GM23248 (cell line): ENCODE measurements at places on chromosomes 3 and 15.

- no peaks in the 10 kb centered on the region for H3K4me1 ChIP-seq
- H3K36me3 ChIP-seq: peaks cover 39% of the 10 kb centered on the region
- no peak for DNase-seq
- H3K4me3 ChIP-seq: no peak overlapping the region
Observed at GRCh38 chr3:149055575-149055974, 30.8 kb downstream of the HLTF start.

GRCh38 chr3:43996379-43997301, 245.0 kb upstream of the TOPAZ1 start:
- no peaks in the 10 kb centered on the region for H3K36me3 ChIP-seq
- peak; percentile 58 for DNase-seq
- H3K4me1 ChIP-seq: peaks cover 26% of the 10 kb centered on the region
- peaks cover 62% of the 10 kb centered on the region for H3K27me3 ChIP-seq
- peak overlapping the region; percentile 64 for H3K4me3 ChIP-seq

GRCh38 chr15:70512772-70513362, 250.5 kb downstream of the UACA start:
- peaks cover 15% of the 10 kb centered on the region for H3K4me1 ChIP-seq
- no peaks in the 10 kb centered on the region for H3K36me3 ChIP-seq
- H3K4me3 ChIP-seq: no peak overlapping the region
- H3K27me3 ChIP-seq: peaks cover 8% of the 10 kb centered on the region; the same call in 1 of the 2 replicates
- DNase-seq: peak; percentile 70

DNA sequence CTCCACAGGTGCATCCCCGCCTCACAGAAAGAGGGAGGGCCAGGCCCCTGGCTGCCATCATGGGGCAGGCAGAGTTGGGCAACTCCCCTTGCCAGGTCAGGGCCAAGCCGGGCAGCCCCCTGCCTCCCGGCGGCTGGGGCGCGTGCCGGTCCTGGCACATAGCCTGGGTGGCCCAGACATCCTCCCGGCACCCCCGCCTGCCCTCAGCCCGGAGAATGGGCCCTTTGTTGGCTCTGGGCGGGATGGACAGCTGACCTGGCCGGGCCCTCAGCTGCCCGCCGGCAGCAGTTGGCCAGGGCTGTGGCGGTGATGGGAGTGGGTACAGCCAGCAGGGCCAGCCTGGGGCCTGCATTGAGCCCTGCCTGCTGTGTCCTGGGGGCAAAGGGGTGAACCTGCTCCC, 16.5 kb downstream of the PLXNA1 start:
- peaks cover 28% of the 10 kb centered on the region for H3K4me1 ChIP-seq
- H3K4me3 ChIP-seq: no peak overlapping the region
- no peak overlapping the region for H3K27ac ChIP-seq
- no peak for DNase-seq
- no peaks in the 10 kb centered on the region for H3K27me3 ChIP-seq
